ENCODE measurements at places on chromosomes 2 and 18. TPM values are rescaled to one million over a fixed set of nuclear protein-coding genes. Genes with fewer than 3 reads are reported as not detected.

The IL1R2 gene
- polyA plus RNA-seq: 2.2 TPM

DNA sequence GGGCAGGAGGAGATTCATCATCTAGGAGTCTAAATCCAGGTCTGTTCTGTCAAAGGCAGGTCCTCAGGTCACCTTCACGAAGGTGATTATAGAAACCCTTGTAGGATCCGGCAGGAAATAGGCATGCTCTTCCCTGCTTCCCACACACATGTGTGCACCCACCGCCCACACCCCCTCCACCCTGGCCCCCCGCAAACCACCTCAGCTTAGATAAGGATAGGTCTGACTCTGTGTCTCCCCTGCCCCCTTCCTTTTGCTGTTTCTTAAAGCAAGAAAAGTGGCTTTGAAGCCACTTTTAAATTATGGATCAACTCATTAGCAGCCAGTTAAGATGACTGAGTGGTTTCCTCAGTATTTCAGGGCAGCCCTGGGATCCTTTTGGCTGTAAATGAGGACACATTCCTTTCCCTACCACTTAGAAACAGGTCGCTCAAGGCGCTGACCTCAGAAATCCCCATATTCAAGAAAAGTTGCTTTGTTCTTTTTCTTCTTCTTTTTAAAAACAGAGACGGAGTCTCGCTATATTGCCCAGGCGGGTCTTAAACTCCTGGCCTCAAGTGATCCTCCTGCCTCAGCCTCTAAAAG lies 14.5 kb upstream of the CIB4 start:
- no peak for DNase-seq

GRCh38 chr2:186445506-186445905 lies 40.6 kb upstream of the ZC3H15 start:
- no peak for DNase-seq

GRCh38 chr2:111994042-111994441 lies 61.0 kb upstream of the TMEM87B start:
- no peak for DNase-seq
